ENCODE measurements at places on chromosomes 7 and 10.

- DNase-seq: no peak
Measured at GRCh38 chr7:155568842-155569494, 22.6 kb upstream of the CNPY1 start.

DNA sequence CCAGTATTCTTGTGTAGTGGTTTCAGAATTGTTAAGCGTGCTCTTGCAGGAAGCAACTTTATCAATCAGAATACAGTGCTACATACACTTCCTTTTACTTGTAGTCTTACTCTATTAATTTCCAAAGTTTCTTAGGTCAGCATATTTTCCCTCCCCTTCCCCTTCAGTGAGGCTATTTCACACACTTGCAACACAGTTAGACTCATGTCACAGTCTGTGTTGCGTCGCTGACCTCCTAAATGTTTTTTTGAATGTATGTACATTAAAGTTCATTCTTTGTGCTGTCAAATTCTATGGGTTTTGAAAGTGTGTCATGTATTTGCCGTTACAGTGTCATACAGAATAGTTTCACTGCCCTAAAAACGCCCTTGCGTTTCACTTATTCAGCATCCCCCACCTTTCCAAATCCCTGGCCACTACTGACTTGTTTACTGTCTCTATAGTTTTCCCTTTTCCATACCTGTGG, 5.4 kb upstream of the HKDC1 start:
- no peak for DNase-seq

DNA sequence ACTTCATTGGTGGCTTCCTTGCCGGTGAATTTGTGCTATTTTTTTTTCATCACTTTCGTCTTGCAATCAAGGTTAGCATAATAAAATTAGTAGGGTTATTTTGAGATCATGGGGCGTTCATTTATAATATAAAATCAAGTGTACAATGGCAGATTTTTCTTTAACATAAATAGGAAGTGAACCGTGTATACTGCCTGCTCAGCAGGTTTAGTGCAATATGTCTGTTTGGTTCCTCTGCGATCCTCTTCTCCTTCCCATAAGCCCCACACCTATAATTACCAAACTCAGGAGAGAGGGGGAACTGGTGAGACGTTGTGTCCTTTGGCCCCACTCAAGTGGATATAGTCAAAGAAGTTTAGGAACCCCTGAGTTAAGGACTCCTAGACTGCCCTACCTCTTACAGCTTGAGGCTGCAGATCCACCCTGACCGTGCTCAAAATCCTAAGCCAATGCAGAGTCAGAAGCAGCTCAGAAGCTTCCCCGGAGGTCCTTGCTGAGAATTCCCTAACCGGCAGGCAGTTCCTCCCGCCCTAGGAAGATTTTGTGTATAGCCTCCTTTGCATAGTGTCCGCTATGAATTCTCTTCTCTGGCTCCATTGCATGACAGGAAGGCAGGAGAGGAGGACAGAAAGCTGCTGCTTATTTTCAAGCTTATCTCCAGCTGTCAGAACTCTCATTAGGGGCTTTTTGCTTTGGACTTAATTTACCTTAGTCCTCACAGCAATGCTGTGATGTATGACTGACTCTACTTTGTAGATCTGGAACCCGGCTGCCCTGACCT, 41.5 kb downstream of the PYROXD2 start:
- no peak for DNase-seq

DNA sequence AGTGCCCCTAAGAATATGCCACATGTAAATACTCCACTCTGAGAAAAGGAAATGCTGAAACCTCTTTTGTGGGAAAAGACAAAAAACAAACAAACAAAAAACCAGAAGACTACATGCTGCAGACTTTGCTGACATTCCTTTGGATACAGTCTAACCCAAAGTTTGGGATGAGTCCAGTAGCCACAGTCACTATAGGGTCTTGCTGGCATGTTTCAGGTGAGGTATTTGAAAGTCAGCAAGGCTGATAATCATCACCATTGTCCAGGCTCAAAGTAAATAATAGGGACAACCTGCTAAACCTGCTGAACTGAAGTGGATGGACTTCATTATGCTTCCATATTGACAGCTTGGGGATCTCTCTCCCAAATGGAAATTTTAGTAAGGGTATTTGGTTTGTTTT, 1087.0 kb upstream of the LRRTM3 start:
- DNase-seq: no peak

- no peak for DNase-seq
Measured at GRCh38 chr10:70586348-70586930, 16.1 kb downstream of the PRF1 start.

DNA sequence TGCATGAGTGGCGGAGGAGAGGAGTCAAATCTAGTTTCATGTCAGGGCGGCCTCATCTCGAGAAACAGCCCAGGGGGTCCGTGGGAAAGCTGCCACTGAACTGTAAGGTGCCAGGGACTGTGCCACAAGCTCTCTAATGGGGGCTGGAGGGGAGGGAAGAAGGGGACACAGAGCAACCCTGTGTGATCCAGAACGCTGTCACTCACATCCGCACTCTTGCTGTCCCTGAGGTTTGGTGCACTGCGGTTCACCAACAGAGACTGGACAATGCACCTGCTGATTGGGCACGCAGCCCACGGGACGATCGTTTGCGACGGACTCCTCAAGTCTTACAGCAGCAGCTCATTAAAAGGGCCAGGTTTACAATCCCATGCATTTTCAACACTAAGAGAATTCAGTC, 47.7 kb downstream of the AMZ1 start:
- DNase-seq: no peak

- DNase-seq: no peak
Measured at GRCh38 chr7:35522697-35523096, 172.2 kb downstream of the HERPUD2 start.

DNA sequence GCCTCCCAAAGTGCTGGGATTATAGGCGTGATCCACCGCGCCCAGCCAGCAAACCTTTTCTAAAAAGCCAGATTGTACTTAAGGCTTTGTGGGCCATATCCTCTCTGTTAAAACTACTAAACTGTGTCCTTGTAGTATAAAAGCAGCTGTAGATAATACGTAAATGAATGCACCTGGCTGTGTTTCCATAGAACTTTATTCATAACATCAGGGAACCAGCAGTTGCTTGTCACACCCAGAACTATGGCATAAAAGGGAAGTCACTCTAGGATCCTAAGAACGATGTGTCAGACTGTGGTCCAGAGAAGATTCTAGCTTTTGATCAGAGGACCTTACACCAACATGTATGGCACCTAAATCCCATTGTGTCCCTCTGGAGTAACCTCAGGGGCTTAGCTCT, 63.0 kb downstream of the DENND2A start:
- DNase-seq: no peak

GRCh38 chr10:13257621-13258140, 23.5 kb upstream of the UCMA start:
- no peak for DNase-seq

DNA sequence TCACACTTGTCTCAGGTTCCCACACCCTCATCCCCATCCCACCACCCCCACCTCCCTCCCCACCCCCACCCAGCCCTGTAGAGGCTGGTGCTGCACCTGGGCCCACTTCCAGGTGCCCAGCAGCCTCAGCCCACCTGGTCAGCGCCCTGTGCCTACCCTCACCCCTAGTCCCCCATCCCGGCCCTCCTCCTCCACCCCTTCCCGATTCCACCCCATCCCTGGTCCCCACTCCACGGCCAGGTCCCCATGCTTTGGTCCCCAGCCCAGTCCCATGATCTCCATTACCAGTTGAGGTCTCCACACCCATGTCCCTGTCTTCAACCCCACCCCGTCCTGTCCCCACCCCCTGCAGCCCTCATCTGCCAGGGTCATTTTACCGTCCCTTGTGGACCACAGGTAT, 24.6 kb upstream of the CNPY1 start:
- DNase-seq: no peak

GRCh38 chr7:47574482-47575329, 7.2 kb downstream of the TNS3 start:
- DNase-seq: peak; percentile 57

DNA sequence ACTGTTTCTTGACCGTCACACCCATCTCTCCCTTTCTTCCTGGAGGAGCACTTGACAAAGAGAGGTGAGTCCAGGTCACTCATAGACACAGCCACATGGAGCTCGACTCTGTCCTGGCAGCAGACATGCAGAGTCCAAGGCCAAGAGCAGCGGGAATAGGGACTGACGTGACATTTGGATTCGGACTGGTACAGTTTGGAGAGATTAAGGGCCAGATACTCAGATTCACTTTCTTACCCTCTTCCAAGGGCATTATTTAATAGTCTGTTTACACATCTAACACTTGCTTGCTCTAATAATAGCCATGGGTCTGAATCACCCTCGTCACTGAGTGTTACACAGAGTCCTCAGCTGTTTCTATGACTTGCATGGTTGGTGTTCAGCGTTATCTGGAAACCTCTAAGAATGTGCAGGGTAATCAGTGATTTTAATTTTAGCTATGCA, 39.2 kb upstream of the OTUD1 start:
- DNase-seq: no peak

- peak; percentile 45 for DNase-seq
Measured at GRCh38 chr7:74657692-74658177, at the start of gene GTF2I. TSS of gene GTF2I (plus strand) at chr7:74657718. CDS start at chr7:74689129, 31,411 bp downstream.

DNA sequence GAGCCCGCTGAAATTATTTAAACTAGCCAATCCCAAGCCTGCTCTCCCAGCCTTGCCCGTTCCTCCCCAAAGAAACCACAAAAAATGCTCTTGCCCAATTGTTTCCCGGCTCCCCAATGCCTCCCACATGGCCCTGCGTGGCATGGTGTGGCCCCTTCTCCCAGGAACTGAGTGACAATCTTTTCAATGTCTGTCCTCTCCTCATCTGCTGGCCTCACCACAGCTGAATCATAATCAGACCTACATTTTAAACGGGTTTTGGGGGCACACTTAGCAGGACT, 201.5 kb downstream of the PRPF18 start:
- DNase-seq: no peak

GRCh38 chr7:92504563-92504962, 23.8 kb downstream of the PEX1 start:
- DNase-seq: no peak

- no peak for DNase-seq
Measured at GRCh38 chr7:831596-832166, 595 bp upstream of the SUN1 start.

GRCh38 chr10:80131499-80131901, 1.0 kb upstream of the PLAC9 start:
- DNase-seq: no peak

DNA sequence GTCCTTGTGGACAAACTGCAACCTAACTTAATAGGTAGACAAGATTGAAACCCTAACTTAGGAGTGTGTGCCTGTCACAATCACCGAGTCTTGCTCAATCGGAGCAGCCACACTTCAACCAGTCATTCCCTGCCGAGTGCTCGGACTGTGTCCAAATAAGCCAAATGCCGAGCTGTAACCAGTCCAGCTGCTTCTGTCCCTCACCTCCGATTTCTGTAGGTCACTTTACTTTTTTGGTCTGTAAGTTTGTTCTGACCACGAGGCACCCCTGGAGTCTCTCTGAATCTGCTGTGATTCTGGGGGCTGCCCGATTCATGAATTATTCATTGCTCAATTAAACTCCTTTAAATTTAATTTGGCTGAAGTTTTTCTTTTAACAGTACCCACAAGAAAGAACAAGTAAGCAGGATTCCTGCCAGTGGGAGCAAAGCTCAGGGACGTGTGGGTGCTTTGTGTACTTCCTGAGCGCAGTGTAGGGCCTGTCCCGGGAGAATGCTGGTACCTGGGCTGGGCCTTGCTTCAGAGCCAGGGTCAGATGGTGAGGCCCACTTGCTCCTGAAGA, 140.1 kb downstream of the ACTR3B start:
- no peak for DNase-seq

GRCh38 chr7:157431173-157431950, 94.6 kb downstream of the DNAJB6 start:
- no peak for DNase-seq

GRCh38 chr10:106577756-106578155, 586.8 kb downstream of the SORCS1 start:
- DNase-seq: no peak

DNA sequence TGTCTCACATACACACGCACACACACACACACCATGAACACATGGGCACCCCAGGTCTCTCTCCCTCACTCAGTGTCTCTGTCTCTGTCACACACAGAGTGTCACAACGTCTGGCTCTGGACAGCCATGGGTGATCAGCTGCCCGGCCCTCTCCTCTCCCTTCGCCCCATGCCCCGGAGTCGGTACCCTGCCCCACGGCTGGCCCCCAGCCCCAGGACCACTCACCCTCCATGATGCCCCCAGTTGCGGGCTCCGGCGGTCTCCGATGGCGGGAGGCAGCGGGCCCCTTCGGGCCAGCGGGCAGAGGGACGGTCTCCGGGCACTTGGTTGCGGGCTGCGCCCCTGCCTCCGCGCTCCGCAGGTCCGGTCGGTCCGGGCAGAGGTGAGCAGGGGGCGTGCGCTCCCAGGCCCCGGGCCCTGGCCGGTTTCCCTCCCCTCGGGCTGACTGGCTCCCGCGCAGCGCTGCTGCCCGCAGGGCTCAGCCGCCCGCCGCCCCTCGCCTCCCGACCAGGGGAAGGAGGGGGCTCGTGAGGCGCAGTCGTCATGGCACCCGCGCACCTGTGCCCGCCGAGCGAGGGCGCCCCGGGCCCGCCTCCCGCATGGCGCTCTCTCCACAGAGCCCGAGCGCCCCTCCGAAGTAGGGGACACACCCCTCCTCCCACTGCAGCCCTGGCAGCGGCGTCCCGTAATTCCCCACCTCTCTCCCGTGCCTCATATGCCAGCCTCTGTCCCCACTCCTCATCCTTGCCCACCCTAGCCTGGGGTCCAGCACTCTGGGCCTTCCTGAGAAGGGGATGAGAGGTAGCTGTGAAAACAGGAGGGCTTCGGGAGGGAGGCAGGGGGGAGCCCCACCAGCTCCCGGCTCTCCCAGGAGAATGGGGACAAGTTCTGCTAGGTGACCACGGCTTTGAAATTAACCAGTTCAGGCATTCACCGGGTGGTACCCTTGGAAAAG, at the start of gene NPFFR1:
Gene NPFFR1 (minus strand): TSS at position 560 of the 955 bp plus-strand sequence. CDS start 328 bp downstream, at position 232.
- no peak for DNase-seq

GRCh38 chr10:116271593-116272439, 1.2 kb downstream of the GFRA1 start:
- no peak for DNase-seq

DNA sequence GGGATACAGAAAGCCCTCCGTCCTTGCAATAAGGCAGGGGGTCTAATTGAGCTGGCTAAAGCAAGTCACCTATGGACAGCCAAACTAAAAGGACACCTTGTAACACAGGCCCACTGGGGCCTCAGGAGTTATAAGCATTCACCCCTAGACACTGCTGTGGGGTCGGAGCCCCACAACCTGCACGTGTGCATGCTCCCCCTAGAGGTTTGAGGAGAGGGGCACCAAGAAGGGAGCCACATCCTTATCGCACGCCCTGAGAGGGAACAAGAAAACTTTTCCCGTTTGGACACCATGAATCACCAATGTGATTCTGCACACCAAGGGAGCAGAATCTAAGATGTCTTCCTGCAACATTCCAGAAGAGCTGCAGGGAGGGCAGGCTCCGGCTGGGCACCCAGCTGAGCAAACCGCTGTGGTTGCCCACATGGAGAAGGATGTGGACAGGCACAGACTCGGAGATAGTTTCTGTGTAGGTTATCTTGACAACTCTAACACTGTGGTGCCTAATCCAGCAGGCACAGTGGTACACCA, 17.7 kb upstream of the TARP start:
- no peak for DNase-seq

DNA sequence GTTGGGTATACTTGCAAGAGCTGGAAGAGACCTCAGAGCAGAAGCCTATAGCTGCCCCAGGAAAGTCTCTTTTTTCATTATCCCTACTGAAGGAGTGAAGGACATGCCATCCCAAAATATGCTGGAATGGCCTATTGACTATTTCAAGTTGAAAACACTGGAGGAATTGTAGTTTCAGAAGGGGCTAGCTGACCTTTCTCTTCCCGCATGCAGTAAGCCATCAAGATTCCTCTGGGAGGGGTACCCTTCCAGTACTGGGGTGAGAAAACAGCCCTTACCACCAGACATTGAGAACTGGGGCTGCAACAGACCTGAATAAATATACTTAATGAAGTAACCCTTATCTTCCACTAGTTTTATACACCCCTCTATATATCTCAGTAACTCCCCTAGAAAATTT, 41.7 kb downstream of the CHCHD3 start:
- DNase-seq: no peak

Data from colonic mucosa (tissue), 4 donors.